ENCODE measurements at places on chromosomes 11 and 22.
A peak's percentile ranks its signal among the peaks of the same experiment; 100 is the strongest.

- H3K4me1 ChIP-seq: peaks cover 13% of the 10 kb centered on the region
- peaks cover 7% of the 10 kb centered on the region for H3K27me3 ChIP-seq
- peak overlapping the region; percentile 57 for H3K27ac ChIP-seq
- H3K4me3 ChIP-seq: peak overlapping the region; percentile 75
- DNase-seq: peak; percentile 73
These were observed 540 bp downstream of the PPARA start for GRCh38 chr22:46150655-46151477.

GRCh38 chr11:13288375-13289029 is 10.9 kb downstream of the BMAL1 start:
- no peak overlapping the region for H3K4me3 ChIP-seq
- no peaks in the 10 kb centered on the region for H3K27me3 ChIP-seq
- H3K27ac ChIP-seq: peak overlapping the region; percentile 85

- H3K4me3 ChIP-seq: no peak overlapping the region
- no peak overlapping the region for H3K27ac ChIP-seq
- no peak for DNase-seq
- H3K4me1 ChIP-seq: no peaks in the 10 kb centered on the region
- peaks cover 8% of the 10 kb centered on the region for H3K27me3 ChIP-seq
- no peaks in the 10 kb centered on the region for H3K36me3 ChIP-seq
These were observed 62.0 kb upstream of the NECTIN1 start for GRCh38 chr11:119791047-119791446.

DNA sequence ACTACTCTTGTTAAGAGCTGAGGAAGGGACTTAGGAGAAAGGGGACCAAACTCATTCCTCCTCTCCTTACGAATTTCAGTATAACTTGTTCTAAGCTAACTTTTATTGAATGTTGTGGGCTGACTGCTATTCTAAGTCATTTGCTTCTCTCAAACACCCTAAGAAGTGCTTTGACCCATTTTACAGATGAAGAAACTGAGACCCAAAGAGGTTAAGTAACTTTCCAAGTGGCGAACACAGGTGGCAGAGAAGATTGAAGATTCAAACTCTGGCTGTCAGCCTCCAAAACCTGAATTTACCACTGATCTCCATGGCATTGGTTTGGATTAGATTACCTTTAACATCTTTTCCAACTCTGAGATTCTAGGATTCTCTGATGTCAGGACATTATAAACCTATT is 52.2 kb downstream of the TIMP3 start:
- H3K27ac ChIP-seq: no peak overlapping the region
- H3K4me1 ChIP-seq: no peaks in the 10 kb centered on the region
- no peak overlapping the region for H3K4me3 ChIP-seq
- no peaks in the 10 kb centered on the region for H3K36me3 ChIP-seq

- no peaks in the 10 kb centered on the region for H3K27me3 ChIP-seq
- H3K4me1 ChIP-seq: peaks cover 37% of the 10 kb centered on the region
These were observed 885 bp downstream of the TRMU start for GRCh38 chr22:46336119-46337078.

- no peaks in the 10 kb centered on the region for H3K36me3 ChIP-seq
- H3K27me3 ChIP-seq: no peaks in the 10 kb centered on the region
- no peak overlapping the region for H3K27ac ChIP-seq
- no peak overlapping the region for H3K4me3 ChIP-seq
- no peak for DNase-seq
- peaks cover 4% of the 10 kb centered on the region for H3K4me1 ChIP-seq
These were observed 9.3 kb downstream of the ARHGEF17 start for GRCh38 chr11:73317373-73317772.

GRCh38 chr22:34294476-34294875 is 374.2 kb upstream of the LARGE1 start:
- H3K27ac ChIP-seq: no peak overlapping the region
- no peak for DNase-seq
- no peaks in the 10 kb centered on the region for H3K4me1 ChIP-seq
- H3K4me3 ChIP-seq: no peak overlapping the region
- no peaks in the 10 kb centered on the region for H3K36me3 ChIP-seq

- no peak overlapping the region for H3K27ac ChIP-seq
- DNase-seq: no peak
- no peak overlapping the region for H3K4me3 ChIP-seq
- H3K4me1 ChIP-seq: peaks cover 50% of the 10 kb centered on the region
- no peaks in the 10 kb centered on the region for H3K36me3 ChIP-seq
These were observed 62.6 kb upstream of the PTPRJ start for GRCh38 chr11:47917599-47918369.

DNA sequence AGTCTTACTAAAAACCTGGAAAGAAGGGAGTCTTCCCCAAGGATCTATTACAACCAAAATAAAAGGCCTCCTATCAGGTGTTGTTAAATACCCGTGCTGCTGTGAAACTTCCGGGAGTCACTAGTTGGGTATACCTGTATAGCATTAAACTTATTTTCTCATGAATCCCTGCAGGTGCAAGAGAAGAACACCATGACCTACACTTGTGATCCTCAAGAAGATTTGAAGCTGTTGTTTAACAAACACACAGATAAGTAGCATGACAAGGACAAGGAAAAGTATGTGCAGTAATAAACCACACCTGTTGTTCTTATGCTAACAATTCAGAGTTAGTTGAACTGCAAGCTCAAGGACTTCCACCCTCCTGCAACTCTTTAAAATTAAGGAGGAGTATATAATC is 12.0 kb downstream of the OR4C45 start:
- H3K27me3 ChIP-seq: no peaks in the 10 kb centered on the region
- no peaks in the 10 kb centered on the region for H3K4me1 ChIP-seq
- H3K27ac ChIP-seq: no peak overlapping the region
- no peak for DNase-seq
- H3K4me3 ChIP-seq: no peak overlapping the region

- H3K36me3 ChIP-seq: no peaks in the 10 kb centered on the region
- no peaks in the 10 kb centered on the region for H3K27me3 ChIP-seq
- H3K4me1 ChIP-seq: peaks cover 13% of the 10 kb centered on the region
- no peak overlapping the region for H3K27ac ChIP-seq
- DNase-seq: no peak
These were observed 12.5 kb downstream of the MGAT3 start for GRCh38 chr22:39469326-39469680.

DNA sequence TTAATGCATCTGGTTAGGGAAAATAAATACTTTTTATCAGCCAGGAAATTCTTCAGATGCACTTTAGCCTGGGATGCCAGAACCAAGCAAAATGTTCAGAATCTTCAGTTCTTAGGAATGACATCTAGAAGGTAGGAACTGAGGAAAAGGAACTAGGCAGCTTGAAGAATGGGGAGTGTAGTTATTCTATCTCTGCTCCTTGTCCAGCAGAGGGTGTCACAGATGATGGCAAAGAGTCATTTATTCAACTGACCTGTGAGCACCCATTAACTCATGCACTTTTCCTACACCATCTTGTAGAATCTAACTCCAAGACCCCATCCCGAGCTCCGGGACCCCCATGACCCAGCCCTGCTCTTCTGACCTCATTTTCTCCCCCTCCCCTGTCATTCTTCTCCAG is 122.1 kb upstream of the ISX start:
- no peaks in the 10 kb centered on the region for H3K4me1 ChIP-seq
- H3K36me3 ChIP-seq: no peaks in the 10 kb centered on the region
- no peak for DNase-seq
- H3K27me3 ChIP-seq: peaks cover 5% of the 10 kb centered on the region
- H3K4me3 ChIP-seq: no peak overlapping the region

- H3K4me1 ChIP-seq: no peaks in the 10 kb centered on the region
- H3K4me3 ChIP-seq: no peak overlapping the region
- H3K27ac ChIP-seq: no peak overlapping the region
These were observed 9.9 kb downstream of the P2RY6 start for GRCh38 chr11:73281796-73282660.

DNA sequence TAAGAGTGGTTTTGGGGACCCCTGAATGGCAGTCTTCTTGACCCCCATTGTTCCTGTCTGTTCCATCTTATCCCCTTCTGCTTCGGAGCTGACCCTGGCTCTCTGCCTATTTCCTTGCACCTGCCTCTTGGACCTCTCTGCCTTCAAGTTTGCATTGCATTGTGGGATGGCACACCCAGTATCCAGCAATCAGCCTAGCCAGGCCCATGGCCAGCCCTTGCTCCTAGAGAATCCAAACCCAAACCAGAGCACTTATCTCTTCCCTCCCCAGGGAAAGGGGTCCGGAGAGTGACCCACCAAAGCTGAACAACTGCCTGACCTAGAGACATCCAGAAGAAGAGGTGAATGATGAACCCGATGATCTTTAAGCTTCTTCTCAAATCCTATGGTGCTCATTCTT is 607.3 kb upstream of the CADM1 start:
- no peak for DNase-seq
- H3K27me3 ChIP-seq: no peaks in the 10 kb centered on the region
- no peak overlapping the region for H3K27ac ChIP-seq
- no peaks in the 10 kb centered on the region for H3K36me3 ChIP-seq

DNA sequence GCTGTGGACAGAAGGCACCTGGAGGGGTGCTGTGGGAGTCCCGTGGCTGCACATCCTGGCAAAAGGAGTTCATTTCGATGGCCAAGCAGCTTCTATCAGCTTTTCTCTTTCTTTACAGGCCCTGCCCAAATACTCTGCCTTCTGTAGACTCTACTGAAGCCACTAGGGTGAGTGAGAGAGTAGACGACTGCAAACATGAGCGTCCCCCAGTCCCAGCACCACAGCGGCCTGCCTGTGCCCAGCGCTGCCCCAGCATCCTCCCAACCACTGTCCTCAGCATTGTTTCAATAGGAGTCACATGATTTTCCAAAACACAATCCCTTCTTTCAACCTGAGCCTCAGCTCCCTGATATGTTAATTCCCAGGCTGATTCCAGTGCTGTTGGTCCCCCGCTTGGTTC is 110.0 kb downstream of the KIRREL3 start:
- H3K4me1 ChIP-seq: peaks cover 3% of the 10 kb centered on the region
- no peaks in the 10 kb centered on the region for H3K36me3 ChIP-seq
- no peak for DNase-seq
- H3K4me3 ChIP-seq: no peak overlapping the region
- no peak overlapping the region for H3K27ac ChIP-seq

DNA sequence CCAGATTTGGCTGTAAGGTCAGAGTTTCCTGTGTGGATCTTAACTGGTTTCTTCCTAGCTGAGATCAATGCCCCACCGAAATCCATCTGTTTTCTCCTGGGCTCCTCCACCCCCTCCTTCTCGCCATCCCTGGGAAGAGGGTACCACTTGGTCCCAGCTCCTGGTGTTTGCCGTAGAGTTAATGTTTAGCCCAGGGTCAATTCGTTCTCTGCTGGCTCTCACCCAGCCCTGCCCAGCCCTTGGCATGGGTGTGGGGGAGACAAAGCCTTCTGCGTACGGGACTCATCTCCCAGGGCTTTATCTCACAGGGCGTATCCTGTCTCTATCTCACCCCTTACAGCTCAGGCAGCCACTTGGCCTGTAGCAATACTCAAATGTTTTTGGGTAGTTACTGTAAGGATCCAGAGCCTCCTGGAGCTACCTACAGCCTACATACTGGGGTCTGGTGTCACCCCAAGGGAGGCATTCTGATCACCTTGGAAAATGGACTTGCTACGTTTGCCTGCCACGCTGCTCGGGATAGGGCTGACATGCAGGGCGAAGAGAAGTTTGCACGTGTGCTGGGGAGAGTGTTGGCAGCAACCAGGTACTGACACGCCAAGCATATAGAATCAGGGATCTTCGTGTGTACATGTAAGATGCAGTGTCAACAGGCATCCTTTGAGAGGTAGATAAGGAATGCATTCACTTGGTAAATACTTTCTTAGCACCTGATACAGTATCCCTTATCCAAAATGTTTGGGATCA is 66.1 kb downstream of the SCN3B start:
- H3K36me3 ChIP-seq: no peaks in the 10 kb centered on the region
- DNase-seq: no peak
- no peaks in the 10 kb centered on the region for H3K27me3 ChIP-seq
- H3K4me3 ChIP-seq: no peak overlapping the region

DNA sequence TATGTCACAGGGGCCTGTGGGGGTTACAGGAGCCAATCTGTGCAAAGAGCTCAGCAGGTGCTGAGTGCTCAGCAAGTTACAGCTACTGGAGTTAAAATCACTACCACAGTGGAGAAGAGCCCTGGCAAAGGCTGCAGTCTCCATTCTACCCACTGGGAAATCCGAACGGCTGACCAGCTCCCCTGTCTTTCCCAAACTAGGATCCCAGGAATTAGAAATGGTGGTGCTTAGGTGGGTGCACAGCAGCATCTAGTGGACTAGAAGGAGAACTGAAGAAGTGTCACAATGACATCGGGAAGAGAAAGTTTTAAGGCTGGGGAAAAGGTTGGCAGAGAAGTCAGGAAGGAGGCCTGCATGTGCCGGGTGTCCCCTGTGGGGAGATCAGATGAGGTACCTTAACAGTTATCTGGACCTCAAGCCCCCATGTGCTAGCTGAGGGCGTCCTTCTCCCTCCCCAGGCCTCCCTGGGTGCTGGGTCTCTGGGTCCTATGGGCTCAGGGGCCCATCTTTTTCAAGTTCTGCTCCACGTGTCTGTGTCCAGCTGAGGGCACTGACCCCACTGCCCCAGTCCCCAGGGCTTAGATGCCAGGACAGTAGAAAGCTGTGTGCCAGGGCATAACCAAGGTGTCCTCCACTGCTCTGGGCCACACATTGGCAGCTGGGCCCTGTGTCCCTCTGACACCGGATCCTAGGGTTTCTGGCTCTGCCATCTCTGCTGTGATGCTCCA is 1.9 kb downstream of the PIWIL3 start:
- H3K4me3 ChIP-seq: no peak overlapping the region
- no peaks in the 10 kb centered on the region for H3K36me3 ChIP-seq
- DNase-seq: no peak
- no peaks in the 10 kb centered on the region for H3K4me1 ChIP-seq

- no peak overlapping the region for H3K27ac ChIP-seq
- no peak for DNase-seq
- H3K27me3 ChIP-seq: no peaks in the 10 kb centered on the region
- no peak overlapping the region for H3K4me3 ChIP-seq
- H3K4me1 ChIP-seq: no peaks in the 10 kb centered on the region
These were observed 68.3 kb downstream of the IGLL1 start for GRCh38 chr22:23511627-23512347.

DNA sequence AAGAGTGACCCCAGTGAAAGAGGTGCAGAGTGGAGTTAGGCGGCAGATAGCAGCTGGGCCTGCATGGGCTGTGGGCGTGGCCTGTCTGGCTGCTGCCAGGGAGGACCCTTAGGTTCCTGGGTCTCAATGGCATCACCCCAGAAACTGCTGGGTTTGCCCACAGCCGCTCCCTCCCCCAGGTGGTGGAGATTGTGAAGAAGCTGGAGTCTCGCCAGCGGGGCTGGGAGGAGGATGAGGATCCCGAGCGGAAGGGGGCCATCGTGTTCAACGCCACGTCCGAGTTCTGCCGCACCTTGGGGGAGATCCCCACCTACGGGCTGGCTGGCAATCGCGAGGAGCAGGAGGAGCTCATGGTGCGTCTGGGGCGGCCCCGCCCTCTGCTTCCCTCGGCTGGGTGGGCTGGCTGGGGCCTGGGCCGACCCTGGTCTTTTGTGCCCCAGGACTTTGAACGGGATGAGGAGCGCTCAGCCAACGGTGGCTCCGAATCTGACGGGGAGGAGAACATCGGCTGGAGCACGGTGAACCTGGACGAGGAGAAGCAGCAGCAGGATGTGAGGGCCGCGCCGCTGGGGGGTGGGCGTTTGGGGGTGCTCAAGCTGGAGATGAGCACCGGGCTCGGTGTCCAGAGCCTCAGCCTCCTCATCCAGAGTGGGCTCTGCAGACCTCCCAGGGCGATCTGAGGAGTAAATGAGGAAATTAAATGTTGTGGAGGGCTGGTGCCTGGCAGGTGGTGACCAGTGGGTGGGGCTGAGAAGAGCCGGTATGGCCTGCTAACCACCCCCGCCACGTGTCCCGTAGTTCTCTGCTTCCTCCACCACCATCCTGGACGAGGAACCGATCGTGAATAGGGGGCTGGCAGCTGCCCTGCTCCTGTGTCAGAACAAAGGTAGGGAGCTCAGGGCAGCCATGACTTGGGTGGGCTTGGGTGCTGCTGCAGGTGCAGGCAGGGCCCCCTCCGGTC is 15.0 kb downstream of the SART1 start:
- DNase-seq: no peak
- H3K4me3 ChIP-seq: no peak overlapping the region
- H3K36me3 ChIP-seq: peaks cover 33% of the 10 kb centered on the region
